ENCODE measurements at places on chromosomes 7 and 10.
A peak's percentile ranks its signal among the peaks of the same experiment; 100 is the strongest.

- DNase-seq: no peak
Observed at GRCh38 chr7:128424686-128425275, 15.0 kb upstream of the IMPDH1 start.

- DNase-seq: no peak
Observed at GRCh38 chr10:35848412-35848811, 206.3 kb upstream of the FZD8 start.

DNA sequence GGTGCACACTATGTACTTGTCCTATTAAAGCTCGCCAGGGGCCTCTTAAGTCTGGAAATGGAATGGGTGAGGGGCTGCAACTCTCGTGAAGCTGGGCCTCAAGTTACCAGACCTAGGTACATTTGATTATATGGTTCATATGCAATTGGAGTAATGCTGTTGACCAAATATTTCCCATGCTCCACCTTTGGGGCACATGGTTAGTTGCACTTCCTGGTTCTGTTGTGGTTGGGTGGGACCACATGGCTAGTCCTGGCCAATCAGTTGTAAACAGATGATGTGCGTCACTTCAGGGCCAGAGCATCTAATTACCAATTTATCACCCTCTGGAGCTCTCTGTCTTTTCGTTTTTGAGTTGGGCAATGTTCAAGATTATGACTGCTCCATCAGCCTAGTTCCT is 39.5 kb upstream of the OPN4 start:
- peak; percentile 25 for DNase-seq

DNA sequence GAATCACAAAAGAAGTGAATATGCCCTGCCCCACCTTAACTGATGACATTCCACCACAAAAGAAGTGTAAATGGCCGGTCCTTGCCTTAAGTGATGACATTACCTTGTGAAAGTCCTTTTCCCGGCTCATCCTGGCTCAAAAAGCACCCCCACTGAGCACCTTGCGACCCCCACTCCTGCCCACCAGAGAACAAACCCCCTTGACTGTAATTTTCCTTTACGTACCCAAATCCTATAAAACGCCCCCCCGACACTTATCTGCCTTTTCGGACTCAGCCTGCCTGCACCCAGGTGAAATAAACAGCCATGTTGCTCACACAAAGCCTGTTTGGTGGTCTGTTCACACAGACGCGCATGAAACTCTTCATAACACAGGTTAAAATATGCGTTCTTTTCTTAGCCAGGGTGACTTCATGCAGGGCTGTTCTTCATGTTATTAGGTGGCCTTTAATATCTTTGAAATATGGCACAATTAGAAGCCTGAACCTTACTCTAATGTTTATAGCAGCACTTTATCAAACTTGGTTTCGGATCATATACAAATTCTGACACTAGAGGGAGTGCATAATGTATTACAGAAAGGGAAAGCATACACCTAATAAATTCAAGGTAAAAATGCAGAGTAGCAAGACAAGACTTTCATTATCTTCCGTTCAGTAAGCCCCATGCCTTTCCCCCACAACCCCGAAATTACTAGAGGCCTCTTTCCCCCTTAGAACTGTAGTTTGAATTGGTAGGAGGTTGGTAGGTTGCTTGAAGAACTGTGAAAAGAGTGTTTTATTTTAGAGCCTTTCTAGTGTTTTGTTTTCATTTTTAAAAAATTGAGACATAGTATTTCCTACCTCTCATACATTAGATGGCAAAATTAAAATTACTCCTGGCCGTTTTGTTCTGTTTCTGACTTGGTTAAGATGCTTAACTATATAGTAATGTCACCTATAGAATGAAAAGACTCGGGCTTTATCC is 117.9 kb downstream of the NPY start:
- DNase-seq: peak; percentile 57

- DNase-seq: no peak
Observed at GRCh38 chr7:120030876-120031275, 242.1 kb upstream of the KCND2 start.

GRCh38 chr10:64506963-64507362 is 985.8 kb downstream of the REEP3 start:
- DNase-seq: peak; percentile 30

DNA sequence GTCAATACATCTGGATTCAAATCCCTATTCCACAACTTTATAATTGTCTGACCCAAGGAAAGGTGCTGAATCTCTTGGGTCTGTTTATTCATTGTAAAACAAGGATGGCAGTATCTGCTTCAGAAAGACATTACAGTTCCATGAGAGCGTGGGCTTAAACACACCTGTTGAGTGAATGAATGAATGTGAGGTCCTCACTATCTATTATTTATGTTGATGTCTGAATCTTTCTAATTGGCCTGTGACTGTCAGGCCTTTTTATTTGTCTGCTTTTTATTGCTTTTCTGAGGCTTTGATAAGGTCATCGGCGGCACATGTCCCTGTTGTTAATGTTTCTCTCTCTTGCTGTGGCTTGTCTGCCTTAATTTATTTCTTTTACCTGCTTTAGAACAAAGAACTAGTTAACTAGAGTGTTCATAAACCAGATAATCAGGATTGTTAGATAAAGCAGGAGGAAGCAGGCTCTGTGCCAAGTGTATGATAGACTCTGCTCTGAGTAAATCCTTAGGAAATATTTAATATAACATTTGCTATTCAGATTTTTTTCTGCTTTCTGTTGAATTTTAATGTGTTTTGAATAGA is 42.3 kb upstream of the CYCS start:
- DNase-seq: no peak

GRCh38 chr10:118234683-118235082 is 107.4 kb downstream of the FAM204A start:
- no peak for DNase-seq

- DNase-seq: no peak
Observed at GRCh38 chr10:43772171-43772570, 123.5 kb upstream of the ZNF32 start.

GRCh38 chr7:37425498-37425897 is 23.2 kb downstream of the ELMO1 start:
- no peak for DNase-seq

- peak; percentile 78 for DNase-seq
Observed at GRCh38 chr7:48088559-48089045, 463 bp upstream of the UPP1 start.

DNA sequence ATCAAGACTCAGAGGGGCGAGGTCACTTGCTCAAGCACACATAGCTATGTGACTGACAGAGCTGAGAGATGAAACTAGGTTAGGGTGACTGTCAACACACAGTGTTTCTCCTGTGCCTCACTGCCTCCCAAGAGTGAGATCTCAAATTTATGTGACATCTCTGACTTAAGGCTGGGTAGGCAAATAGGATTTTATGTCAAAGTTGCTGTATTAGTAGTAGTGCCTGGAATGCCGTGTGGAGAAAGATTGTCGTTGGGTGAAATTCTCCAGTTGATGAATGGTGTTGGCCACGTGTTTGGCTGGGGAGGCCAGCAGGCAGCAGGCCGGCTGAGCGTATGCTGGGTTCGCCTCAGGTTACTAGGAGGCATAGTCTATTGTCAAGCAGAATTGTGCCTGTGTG is 148.3 kb upstream of the BMPER start:
- DNase-seq: no peak

- DNase-seq: no peak
Observed at GRCh38 chr10:48358162-48358561, 51.7 kb downstream of the MAPK8 start.

DNA sequence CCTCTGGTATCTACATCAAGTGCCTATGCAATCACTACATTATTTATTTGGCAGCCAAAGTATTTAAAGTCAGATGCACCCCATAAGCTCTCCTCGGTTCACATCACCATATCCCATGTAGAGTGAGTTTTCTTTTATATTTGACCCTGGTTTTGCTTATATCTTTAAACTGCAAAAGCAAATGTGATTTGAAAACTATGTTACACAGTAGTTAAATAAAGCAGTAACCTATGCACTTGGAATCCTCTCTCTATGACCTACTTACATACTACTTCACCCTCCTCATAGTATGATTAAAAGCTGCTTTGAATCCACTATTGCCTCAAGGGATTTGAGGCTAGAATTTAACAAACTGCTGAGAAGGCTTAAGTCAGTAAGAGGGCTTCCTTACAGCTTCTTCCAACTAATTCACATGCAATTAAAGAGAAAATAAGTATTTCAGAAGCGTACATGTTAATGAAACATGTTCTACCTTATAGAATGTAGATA is 2.2 kb upstream of the CELF2 start:
- no peak for DNase-seq

DNA sequence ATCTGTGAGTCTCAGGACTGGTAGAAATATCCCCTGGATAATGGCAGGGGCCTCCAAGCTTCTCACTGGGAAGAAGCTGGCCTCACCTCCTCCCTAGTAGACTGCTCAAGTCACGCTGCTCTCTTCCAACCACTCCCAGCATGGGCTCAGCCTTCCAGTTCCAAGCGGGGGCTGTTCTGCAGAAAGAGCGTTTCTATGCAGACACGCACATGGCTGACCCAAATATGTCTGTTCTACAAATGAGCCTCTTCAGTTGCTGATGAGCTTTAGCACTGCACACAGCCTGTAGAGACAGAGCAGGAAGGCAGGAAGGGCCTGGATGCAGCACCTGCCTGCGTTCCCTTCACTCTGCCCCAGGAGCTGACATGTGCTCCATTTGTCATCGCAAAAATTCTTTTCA is 523.9 kb upstream of the MGMT start:
- DNase-seq: no peak

GRCh38 chr10:122657729-122658128 is 41.9 kb downstream of the C10orf120 start:
- DNase-seq: no peak

DNA sequence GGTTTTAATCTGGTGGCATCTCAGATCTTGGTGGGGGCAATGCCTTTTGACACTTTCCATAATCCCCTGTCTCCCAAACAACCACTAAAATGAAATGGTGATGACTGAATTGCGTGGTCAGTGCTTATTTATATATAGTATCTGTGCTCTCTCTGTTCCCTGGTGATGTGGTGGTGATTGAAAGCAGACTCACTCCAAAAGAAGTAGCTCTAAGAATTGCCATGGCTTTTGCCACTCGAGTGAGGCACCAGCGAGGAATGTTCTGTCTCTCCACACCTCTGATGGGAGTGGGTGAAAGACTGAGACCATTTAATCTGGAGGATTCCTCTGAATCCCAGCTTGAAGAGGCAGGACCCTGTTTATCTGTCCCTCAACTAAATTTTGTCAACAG is 2.8 kb downstream of the DUSP5 start:
- DNase-seq: no peak

GRCh38 chr7:156773966-156774365 is 119.0 kb downstream of the LMBR1 start:
- DNase-seq: no peak

DNA sequence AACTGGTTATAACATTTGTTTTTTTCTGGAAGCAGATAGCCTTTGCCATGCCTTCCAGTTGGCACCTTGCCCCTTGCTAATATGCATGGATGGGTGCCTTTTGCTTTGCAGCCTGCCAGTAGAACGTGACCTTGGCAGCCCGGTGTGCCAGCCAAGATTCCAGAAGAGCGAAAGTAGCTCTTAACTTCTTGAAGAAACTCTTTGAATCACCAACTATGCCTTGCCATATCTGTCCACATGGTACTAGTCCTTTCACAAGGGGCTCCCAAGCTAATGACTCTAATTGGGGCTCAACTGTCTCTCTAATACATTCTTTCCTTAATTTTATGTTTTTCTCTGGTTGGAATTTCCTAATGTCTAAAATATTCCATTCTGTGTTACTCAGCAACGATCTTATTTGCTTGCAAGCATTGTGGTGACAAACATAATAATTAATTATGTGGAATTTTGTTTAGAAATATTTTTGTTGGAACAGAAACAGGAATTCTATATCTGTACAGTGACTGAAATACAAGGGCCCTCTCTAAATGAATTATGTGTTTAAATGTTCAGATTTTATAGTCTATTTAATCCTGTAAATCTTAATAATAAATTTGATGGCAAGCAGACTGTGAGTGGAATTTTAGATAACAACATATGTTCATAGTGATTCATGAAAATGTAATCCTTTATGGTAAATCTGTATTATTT is 45.8 kb downstream of the HDAC9 start:
- DNase-seq: no peak
